ENCODE measurements at places on chromosomes 6 and 20.

GRCh38 chr6:39841291-39841690 is 49.1 kb downstream of the DAAM2 start:
- no peak for DNase-seq

DNA sequence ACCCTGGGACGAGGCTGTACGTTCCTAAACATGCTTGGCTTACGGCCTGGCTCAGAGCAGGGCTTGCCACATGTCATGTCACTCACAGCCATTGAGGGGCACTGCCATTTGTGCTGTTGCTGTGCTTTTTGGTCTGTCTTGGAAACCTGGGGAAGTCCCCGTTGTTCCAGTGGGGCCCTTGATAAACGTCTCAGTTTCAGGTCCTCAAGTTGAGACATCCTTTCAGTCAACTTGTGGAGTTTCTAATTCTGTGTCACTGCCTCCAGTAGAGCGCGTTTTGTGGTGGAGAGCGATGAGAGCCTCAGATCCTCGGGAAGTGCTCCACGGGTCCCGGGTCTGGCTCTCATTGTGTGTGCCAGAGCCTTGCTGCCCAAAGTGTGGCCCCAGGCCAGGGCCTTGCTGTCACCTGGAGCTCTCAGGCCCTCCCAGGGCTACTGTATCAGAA is 43.0 kb upstream of the CCR6 start:
- peak; percentile 52 for DNase-seq

DNA sequence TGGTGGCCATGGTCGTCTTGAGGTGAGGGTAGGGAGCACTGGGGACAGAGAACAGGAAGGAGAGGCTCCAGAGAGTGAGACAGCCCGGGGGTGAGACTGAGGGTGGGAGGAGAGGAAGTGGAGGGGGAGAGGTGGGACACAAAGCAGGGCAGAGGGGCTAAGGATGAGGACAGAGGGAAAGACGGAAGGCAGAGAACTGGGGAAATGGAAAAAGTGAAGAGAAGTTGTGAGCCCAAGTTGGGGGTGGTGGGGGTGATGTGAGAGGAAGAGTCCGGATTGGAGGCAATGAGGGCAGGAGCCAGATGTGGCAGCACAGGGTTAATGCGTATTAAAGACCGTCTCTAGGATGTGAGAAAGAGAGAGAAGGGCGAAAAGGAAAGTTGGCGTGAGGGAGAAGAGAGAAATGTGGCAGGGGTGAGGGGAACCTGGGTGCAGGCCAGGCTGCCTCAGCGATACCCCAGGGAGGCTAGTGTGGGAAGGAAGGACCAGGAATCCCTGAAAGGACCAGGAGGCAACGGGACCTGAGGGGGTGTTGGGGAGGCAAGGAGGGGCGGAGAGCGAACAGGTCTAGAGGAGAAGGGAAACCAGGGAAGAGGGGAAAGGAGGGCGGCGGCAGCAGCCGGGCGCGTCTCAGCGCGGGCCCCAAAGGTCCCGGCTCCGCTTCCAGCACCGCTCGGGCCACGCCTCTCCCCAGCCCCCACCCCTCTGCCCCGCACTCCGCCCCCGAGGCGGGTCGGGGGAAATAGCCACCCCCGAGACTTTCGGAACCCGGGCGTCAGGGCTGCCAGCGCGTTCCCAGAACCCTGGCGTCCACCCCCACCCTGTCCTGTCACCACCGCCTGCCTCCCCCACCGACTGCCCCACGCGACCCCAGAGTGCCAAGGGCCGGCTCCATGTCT is at the start of gene PPP1R18:
Gene PPP1R18 (minus strand): TSS at position 637 of the 899 bp plus-strand sequence. CDS start 627 bp downstream, at position 10.
- DNase-seq: peak; percentile 75

DNA sequence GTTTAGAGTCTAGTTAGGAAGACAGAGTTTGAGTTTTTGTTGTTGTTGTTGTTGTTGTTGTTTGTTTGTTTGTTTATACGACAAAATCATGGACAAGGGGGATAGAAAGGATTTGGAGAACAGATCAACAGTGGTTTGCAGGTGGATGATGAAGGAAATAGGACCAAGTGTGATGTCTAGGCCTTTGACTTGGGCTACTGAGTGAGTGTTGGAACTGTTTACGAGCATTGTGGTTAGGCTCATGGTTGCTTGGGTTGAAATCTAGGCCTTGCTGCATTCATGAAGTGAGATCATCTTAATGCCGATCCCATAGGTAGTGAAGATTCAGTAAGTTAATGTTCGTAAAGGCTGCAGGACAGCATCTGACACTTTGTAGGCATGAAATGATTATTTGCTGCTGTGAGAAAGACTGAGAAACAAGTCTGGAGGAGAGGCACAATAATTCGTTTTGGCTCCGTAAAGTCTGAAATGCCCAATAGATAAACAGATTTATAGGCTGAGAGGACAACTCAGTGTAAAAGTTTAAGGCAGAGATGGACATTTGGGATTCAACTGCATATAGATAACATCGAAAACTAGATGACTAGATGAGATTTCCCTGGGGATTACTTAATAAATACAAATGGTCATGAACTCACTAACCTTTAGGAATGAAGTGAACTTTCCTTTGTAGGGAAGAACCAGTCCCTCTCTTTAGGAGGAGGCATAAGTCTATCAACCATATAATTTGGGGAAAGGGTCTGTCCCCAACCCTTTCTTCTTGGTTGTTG is 70.0 kb downstream of the HDDC2 start:
- no peak for DNase-seq

- DNase-seq: no peak
Observed at GRCh38 chr6:45474376-45474775, 96.6 kb upstream of the SUPT3H start.

Measured in activated T-helper 1 cell treated with anti-CD3 and anti-CD28 coated beads, Interleukin-2, amount 50 U/mL, for 16 hours (primary cell).